ENCODE measurements at places on chromosomes 16 and 17.

DNA sequence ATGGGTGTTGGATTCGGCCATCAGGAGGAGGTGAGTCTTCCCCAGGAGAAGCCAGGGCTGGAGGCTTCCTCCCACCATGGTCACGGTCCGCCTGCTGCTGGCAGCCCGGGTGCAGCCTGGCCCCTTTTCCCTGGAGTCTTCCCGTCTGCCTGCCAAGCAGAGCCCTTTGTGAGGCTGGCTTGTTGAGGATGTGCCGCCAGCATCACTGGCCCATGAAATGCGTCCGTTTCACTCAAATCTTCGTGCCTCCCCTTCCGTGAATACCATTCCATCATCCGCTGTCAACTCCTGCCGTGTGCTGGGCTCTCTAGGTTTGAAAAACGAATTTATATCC, 9.6 kb downstream of the VPS4A start:
- peaks cover 11% of the 10 kb centered on the region for H3K4me1 ChIP-seq
- no peak overlapping the region for H3K4me3 ChIP-seq
- no peaks in the 10 kb centered on the region for H3K27me3 ChIP-seq
- peaks cover 64% of the 10 kb centered on the region for H3K36me3 ChIP-seq
- H3K27ac ChIP-seq: no peak overlapping the region
- no peak for DNase-seq

DNA sequence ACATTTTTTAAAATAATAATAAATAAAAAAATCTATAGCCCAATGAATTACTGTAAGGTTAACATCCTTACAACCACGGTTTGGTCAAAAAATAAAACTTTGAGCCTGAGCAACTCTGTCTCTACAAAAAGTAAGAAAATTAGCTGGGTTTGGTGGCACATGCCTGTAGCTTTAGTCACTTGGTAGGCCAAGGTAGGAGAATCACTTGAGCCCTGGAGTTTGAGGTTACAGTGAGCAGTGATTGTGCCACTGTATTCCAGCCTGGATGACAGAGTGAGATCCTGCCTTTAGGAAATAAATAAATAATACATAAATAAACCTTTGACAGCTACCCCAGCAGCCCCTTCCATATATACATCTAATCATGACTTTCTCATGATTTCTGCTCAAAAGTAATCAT, 26.9 kb upstream of the PHAF1 start:
- H3K27ac ChIP-seq: no peak overlapping the region
- H3K4me1 ChIP-seq: no peaks in the 10 kb centered on the region
- no peaks in the 10 kb centered on the region for H3K27me3 ChIP-seq
- H3K36me3 ChIP-seq: peaks cover 16% of the 10 kb centered on the region

GRCh38 chr16:12239226-12239625, 262.7 kb downstream of the SNX29 start:
- no peaks in the 10 kb centered on the region for H3K27me3 ChIP-seq
- H3K4me1 ChIP-seq: no peaks in the 10 kb centered on the region
- no peak overlapping the region for H3K4me3 ChIP-seq
- no peak for DNase-seq
- H3K36me3 ChIP-seq: no peaks in the 10 kb centered on the region

DNA sequence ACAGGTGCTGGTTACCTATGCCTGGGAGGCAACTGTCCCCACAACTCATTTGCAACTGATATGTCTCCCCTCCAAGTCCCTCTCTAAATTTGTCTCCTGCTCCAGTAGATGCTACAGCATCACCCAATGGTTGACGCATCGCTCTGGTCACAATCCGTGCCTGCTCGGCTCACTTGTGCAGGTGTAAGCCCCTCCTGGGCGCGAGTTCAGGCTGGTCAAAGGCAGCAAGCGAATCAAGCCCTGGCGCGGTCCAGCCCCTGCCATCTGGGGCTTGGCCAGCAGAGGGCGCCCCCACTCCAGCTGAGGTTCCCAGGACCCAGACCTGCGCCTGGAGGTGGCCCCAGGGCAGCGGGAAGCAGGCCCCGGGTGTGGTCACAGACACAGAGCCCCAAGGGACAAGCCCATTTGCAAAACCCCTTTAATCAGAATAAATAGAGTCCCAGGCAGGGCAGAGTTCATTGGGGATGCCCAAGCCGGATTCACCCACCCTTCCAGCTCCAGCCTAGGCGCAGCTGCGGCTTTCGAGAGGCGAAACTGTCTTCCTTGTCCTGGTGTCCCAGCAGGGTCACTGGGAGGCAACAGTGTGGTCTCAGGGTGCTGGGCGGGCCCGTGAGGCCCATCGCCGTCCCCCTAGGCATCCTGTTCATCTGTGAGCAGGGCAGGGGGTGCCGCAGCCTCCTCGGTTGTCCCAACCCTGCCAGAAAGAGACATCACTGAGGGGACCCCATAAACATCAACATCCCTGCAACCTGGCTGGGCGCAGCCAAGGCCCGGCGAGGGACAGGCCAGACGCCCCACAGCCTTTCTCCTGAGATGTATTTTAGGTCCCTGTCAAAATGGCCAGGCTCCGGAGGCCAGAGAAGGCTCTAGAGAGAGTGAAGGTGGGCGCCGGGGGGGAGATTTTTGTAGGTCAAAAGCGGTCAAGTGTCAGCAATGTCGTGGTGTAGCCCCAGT, 15.8 kb downstream of the TMC6 start:
- no peak overlapping the region for H3K4me3 ChIP-seq
- peak; percentile 85 for DNase-seq
- H3K27ac ChIP-seq: no peak overlapping the region
- H3K4me1 ChIP-seq: peaks cover 12% of the 10 kb centered on the region

- no peak overlapping the region for H3K4me3 ChIP-seq
- no peaks in the 10 kb centered on the region for H3K4me1 ChIP-seq
- no peaks in the 10 kb centered on the region for H3K36me3 ChIP-seq
Observed at GRCh38 chr17:70881093-70881492, 711.8 kb downstream of the KCNJ2 start.

DNA sequence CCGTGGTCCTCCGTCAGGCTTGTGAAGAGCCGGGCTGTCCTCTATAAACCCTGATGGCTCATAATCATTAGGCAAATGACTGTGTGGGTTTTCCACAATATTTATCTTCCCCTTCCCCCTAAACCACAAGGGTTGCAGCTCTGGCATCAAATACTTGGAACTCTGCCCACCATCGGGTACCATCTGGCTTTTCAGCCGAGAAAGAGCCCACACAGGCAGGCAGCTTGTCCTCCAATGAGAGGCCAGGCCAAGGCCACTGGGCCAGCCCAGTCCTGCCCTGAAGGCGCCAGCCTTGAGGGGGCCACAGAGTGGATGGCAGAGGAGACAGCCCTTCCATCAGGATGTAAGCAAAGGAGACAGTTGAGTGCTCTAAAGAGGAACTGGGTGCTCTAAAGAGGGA, 31.8 kb upstream of the NAT9 start:
- no peaks in the 10 kb centered on the region for H3K27me3 ChIP-seq
- H3K4me3 ChIP-seq: no peak overlapping the region
- no peak overlapping the region for H3K27ac ChIP-seq
- DNase-seq: no peak
- H3K36me3 ChIP-seq: no peaks in the 10 kb centered on the region

DNA sequence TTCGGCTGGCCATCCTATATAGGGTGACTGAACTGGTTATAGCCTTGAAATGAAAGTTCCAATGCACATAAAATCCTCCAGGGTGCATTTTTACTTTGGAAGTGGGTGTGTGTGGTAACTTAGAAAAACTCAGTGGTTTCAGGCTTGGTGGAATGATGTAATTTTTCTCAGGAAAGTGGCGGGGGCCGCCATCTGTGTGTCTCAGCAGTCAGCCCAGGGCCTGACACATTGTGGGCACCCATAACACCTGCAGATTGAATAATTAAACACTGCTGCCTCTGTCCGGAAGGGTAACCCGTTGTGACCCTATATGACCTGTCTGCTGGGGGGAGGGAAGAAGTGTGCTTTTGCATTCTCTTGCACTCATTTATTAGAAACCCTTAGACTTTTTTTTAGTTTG, 2.2 kb upstream of the PDP2 start:
- H3K27ac ChIP-seq: no peak overlapping the region
- no peaks in the 10 kb centered on the region for H3K36me3 ChIP-seq
- DNase-seq: no peak
- no peaks in the 10 kb centered on the region for H3K27me3 ChIP-seq

DNA sequence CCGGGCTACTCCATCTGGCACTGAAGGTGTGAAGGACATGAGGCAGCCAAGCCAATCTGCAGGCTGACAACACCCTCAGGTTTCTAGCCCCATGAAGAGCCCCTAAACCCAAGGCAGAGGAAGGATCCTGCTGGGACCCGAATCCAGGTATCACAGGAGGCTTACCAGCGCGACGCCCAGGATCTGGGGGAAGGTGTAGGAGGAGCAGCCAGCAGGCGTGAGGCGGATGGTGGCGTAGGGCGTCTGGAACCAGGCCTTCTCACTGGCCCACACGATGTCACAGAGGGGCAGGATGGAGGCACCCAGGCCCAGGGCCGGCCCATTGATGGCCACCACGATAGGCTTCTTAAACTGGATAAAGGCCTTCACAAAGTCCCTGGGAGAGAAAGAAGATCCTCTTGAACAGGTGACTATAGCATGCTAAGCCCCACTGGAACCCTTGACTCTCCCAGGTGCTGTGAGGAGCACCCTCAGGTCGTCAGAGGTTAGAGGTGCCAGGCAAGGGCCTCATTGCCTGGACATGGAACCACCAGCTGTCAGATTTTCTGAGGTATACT, 71.7 kb downstream of the DYNLRB2 start:
- H3K27me3 ChIP-seq: no peaks in the 10 kb centered on the region
- H3K4me1 ChIP-seq: no peaks in the 10 kb centered on the region
- no peaks in the 10 kb centered on the region for H3K36me3 ChIP-seq

- no peak for DNase-seq
- H3K27me3 ChIP-seq: no peaks in the 10 kb centered on the region
- no peak overlapping the region for H3K4me3 ChIP-seq
- H3K36me3 ChIP-seq: no peaks in the 10 kb centered on the region
Observed at GRCh38 chr16:26992666-26993349, 73.9 kb upstream of the C16orf82 start.

- H3K27ac ChIP-seq: no peak overlapping the region
- no peak for DNase-seq
- H3K4me3 ChIP-seq: no peak overlapping the region
- H3K36me3 ChIP-seq: no peaks in the 10 kb centered on the region
Observed at GRCh38 chr16:86594721-86595120, 16.4 kb downstream of the FOXL1 start.

- no peaks in the 10 kb centered on the region for H3K4me1 ChIP-seq
- H3K27ac ChIP-seq: no peak overlapping the region
- H3K4me3 ChIP-seq: no peak overlapping the region
Observed at GRCh38 chr17:74591503-74591902, 580 bp downstream of the CD300LD start.

GRCh38 chr17:41905172-41905571, 13.6 kb downstream of the ACLY start:
- H3K27me3 ChIP-seq: no peaks in the 10 kb centered on the region
- no peak for DNase-seq
- no peaks in the 10 kb centered on the region for H3K4me1 ChIP-seq
- peaks cover 24% of the 10 kb centered on the region for H3K36me3 ChIP-seq
- H3K27ac ChIP-seq: no peak overlapping the region

DNA sequence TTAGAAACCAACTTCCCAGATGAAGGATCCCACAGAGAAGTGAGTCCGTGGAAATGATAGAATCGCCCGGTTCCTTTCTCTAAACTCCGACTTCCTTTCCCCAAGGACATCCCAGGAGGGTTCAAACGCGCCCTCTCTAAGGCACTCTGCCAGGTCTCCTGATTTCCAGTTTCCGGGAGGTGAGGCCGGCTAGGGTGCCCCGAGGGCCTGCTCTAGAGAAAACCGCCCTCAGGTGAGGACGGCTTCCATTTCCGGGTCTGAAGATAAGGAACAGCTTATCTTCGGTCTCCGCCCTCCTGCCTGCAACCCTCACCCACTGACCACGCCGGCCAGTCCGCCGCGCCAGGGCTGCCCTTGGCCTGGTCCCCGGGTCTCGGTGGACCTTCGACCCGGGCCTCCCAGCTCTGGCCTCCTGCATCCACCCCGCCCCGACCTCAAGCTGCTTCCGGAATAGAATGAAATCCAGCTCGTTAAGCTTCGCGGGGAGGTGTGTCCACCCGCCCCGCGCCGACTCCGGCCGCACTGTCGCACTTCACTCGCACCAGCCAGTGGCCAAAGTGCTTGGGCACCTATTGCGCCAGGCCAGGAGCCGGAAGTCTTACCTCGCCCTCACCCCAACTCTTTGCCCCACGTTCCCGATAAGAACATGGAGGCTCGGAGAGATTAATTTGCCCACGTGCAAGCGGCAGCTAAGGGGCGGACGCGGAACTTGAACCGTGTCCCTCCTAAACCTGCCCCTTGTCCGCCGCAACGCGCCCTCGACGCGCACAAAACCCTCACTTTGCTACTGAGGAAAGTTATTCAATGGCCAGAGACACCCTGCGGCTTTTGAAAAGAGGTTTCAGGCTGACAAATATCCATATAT, 836 bp upstream of the MMP15 start:
- no peaks in the 10 kb centered on the region for H3K36me3 ChIP-seq
- H3K27me3 ChIP-seq: no peaks in the 10 kb centered on the region
- H3K4me3 ChIP-seq: peak overlapping the region; percentile 90

GRCh38 chr16:23729503-23730424, 16.7 kb upstream of the ERN2 start:
- H3K4me3 ChIP-seq: no peak overlapping the region
- no peaks in the 10 kb centered on the region for H3K4me1 ChIP-seq
- H3K27me3 ChIP-seq: no peaks in the 10 kb centered on the region
- H3K27ac ChIP-seq: peak overlapping the region; percentile 55

- peaks cover 38% of the 10 kb centered on the region for H3K36me3 ChIP-seq
- no peak overlapping the region for H3K4me3 ChIP-seq
- DNase-seq: peak; percentile 76
- no peak overlapping the region for H3K27ac ChIP-seq
- H3K4me1 ChIP-seq: no peaks in the 10 kb centered on the region
Observed at GRCh38 chr16:22321340-22322001, 24.3 kb downstream of the POLR3E start.

GRCh38 chr17:3843935-3844516, 2.0 kb downstream of the NCBP3 start:
- peak; percentile 62 for DNase-seq
- H3K4me1 ChIP-seq: peaks cover under 1% of the 10 kb centered on the region
- no peaks in the 10 kb centered on the region for H3K27me3 ChIP-seq

- no peaks in the 10 kb centered on the region for H3K4me1 ChIP-seq
- DNase-seq: no peak
- H3K27me3 ChIP-seq: no peaks in the 10 kb centered on the region
- no peak overlapping the region for H3K4me3 ChIP-seq
- H3K36me3 ChIP-seq: no peaks in the 10 kb centered on the region
- H3K27ac ChIP-seq: no peak overlapping the region
Observed at GRCh38 chr17:70773258-70773657, 603.9 kb downstream of the KCNJ2 start.

GRCh38 chr16:70697594-70698170, 11.8 kb upstream of the MTSS2 start:
- peaks cover 52% of the 10 kb centered on the region for H3K4me1 ChIP-seq
- DNase-seq: no peak
- H3K27me3 ChIP-seq: no peaks in the 10 kb centered on the region
- H3K4me3 ChIP-seq: no peak overlapping the region
- H3K27ac ChIP-seq: peak overlapping the region; percentile 95
